ENCODE measurements at places on chromosomes 2 and 18.

- no peak for DNase-seq
Observed at GRCh38 chr2:151264157-151264825, 2.6 kb upstream of the RBM43 start.

GRCh38 chr2:183019718-183020442 lies 18.4 kb downstream of the NCKAP1 start:
- no peak for DNase-seq

DNA sequence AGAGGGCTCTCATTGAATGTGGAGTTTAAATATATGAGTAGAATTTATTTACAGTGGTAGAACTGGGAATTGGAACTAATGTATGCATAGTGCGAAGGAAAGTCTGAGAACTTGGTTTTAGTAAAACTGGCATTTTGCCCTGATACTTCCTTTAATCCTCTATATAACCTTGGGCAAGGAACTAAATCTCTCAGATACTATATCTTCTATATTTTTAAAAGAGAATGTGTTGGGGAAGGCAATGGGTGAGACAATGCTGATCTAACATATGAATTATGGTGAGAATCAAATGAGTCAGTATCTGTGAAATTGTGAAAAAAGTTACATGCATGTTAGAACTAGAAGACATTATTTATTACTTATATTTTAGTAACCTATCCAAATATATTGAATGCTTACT lies 2109.4 kb upstream of the PIK3C3 start:
- no peak for DNase-seq

DNA sequence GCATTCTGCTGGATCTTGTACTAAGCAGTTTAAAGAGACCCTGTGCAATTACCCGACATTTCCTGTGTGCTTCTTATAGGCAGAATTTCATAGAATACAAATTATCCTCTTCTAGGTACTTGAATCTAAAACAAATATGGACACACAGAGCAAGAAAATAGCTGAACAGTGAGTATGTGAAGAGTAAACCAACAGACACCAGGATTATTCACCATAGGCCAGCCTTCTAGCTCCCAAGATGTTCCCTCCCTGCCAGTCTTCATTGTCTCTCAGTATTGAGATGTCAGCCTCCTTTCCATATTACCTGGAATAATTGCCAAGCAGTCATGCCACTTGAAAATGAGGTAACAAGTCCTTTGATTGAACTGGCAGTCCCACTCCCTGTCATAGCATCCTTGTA lies 187.1 kb downstream of the PTPRM start:
- DNase-seq: no peak

GRCh38 chr2:241877989-241878970 lies 8.8 kb downstream of the RTP5 start:
- peak; percentile 88 for DNase-seq

All from hematopoietic multipotent progenitor cell treated with erythropoietin and hydrocortisone succinate and interleukin-3 and kit ligand, for 6 days (in vitro differentiated cells).